Hematopoietic multipotent progenitor cell treated with erythropoietin and hydrocortisone succinate and interleukin-3 and kit ligand, for 4 days (in vitro differentiated cells): ENCODE measurements at places on chromosomes 7 and 10.

DNA sequence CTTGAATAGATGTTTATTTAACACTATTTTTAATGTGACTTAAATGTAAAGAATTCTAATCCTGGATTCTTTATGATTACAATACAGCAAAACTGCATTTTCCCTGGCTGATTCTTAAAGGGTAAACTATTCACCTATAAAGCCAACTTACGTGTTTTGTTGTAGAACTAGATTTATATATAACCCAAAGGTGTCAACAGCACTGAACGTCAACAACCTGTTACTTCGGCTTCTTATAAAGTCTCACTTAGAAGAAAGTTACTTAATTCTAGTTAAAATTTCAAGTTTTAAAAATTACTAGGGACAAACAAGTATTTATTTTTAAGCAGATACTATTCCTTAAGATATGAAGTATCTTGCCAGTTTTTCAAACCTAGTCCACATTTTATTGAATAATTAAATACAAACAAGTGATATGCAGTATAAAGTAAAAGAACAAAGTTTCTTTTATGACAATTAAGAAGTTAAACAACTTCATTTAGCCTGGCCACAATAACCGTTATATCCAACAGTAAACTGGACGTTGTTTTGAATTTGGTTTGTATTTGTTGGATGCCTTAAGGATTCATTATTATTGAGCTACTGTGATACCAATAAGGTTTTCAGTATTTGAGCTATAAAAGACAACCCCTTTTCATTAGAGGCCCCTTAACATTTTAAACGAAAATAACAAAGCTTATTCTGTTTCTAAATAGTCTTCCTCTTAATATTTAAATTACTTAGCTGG, 83.1 kb downstream of the SNX10 start:
- DNase-seq = no peak

GRCh38 chr7:137820156-137820555, 26.6 kb downstream of the DGKI start:
- no peak for DNase-seq

- DNase-seq = peak; percentile 47
These were observed 6.0 kb downstream of the LDB1 start for GRCh38 chr10:102113956-102114857.

DNA sequence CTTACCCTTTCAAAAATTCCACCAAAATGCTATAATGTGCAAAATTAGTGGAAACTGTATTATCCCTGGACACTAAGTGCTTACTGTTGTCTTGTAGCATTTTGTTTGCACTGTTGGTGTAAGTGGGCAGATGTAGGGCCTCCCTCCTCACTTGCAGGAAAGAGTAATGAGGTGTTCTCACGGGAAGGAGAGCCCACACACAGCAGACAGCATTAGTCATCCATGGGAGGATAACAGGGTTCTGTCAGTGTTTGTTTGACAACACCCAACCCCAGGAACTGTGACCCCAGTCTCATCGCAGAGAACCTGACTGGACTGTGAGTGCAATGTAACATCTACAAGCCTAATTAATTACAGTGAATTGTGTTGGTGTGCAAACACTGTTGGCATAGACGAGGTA, 58.7 kb upstream of the VSTM2A start:
- no peak for DNase-seq

DNA sequence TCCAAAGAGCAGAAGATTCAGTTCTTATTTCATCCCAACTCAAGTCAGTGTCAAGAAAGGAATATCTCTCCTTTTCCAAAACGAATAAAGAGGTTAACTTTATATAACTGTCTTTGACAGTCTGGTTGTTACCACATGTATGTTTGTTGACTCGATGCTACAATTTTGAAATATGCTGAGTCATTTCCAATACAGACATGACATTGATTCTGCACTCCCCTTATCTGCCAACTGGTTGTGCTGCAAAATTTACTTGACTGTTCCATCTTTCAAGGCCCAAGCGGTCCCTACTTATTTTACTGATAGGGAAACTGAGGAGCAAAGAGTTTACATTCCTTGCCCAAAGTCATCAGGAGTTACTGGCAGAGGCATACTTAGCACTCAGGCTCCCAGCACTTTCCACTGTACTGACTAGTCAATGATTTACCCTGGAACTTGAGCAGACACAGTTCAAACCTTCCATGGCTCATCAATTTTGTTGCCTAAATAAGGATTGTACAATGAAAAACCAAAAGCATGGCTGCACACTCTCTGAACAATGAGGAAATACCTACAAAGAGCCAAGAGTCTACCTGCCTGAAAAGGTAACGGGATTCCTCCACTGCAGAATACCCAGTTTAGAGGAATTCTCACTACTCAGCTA, 52.8 kb downstream of the ABLIM1 start:
- DNase-seq = peak; percentile 30

DNA sequence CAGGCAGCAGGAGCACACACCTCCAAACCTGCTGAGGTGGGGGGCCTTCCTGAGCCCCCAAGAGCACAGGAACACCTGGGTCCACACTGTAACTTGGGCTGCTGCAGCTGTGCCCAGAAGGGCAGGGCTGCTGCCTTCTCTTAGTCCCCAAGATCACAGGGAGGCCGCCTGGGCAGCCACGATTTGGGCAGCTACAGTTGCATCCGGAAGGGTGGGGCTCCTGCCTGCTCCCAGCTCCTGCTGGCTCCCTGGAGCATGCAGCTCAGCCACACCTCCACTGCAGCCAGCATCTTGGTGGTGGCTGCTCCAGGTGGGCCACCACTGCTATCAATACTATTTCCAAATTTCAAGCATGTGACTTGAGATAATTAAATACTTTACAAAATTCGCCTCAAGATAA, 38.5 kb upstream of the AGMO start:
- DNase-seq = no peak

GRCh38 chr7:155490697-155491628, 33.0 kb downstream of the EN2 start:
- DNase-seq = peak; percentile 58

- no peak for DNase-seq
These were observed 26.7 kb downstream of the SHH start for GRCh38 chr7:155785536-155785935.

GRCh38 chr10:35568483-35569015, 36.6 kb upstream of the GJD4 start:
- no peak for DNase-seq

GRCh38 chr7:4871056-4871680, 9.3 kb upstream of the PAPOLB start:
- no peak for DNase-seq

DNA sequence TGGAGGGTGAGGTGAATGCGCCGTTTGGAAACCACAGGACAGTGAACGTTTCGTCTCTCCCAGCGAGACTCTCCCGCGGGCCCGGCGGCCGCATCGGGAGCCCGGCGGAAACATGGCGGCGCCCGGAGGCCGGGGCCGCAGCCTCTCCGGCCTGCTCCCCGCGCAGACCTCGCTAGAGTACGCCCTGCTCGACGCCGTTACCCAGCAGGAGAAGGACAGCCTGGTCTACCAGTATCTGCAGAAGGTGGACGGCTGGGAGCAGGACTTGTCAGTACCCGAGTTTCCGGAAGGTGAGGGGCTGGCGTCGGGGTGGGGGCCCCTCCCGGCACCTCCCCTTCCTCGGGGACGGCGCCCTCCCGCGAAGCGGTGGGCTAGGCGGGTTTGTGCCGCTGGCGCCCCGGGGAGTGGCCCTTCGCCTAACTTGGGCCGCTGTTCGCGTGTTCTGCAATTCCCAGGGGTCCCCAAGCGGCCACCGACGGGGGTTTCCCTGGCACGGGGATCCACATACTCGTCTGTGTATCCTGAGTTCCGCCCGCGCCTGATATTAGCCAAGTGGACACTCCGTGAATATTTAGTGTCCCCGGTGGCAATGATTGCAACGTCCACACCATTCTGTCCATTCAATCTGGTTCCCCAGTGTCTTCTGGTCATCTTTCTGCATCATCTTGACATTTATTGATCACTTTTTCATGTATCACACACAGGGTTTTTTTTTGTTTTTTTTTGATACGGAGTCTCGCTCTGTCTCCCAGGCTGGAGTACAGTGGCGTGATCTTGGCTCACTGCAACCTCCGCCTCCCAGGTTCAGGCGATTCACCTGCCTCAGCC, 514 bp downstream of the NHLRC2 start:
- DNase-seq = peak; percentile 72

- DNase-seq = no peak
These were observed 104.2 kb downstream of the KIF20B start for GRCh38 chr10:89805599-89806013.

- no peak for DNase-seq
These were observed 10.0 kb upstream of the SEC24C start for GRCh38 chr10:73734028-73734720.

- peak; percentile 91 for DNase-seq
These were observed 64.6 kb downstream of the KLF6 start for GRCh38 chr10:3720228-3721019.
